ENCODE measurements at places on chromosomes 2 and 18. TPM values are rescaled to one million over a fixed set of nuclear protein-coding genes. Genes with fewer than 3 reads are reported as not detected.

MBP gene
- 87.8 TPM for total RNA-seq

LINC00305 gene
- not detected for total RNA-seq

LRRC30 gene
- total RNA-seq: not detected

AAMP gene
- 66.4 TPM for total RNA-seq

SLC5A7 gene
- total RNA-seq: not detected

DSG3 gene
- total RNA-seq: not detected

LOXHD1 gene
- total RNA-seq: 0.08 TPM

CD8A gene
- 2.2 TPM for total RNA-seq

SKA1 gene
- total RNA-seq: 24.8 TPM

DNA sequence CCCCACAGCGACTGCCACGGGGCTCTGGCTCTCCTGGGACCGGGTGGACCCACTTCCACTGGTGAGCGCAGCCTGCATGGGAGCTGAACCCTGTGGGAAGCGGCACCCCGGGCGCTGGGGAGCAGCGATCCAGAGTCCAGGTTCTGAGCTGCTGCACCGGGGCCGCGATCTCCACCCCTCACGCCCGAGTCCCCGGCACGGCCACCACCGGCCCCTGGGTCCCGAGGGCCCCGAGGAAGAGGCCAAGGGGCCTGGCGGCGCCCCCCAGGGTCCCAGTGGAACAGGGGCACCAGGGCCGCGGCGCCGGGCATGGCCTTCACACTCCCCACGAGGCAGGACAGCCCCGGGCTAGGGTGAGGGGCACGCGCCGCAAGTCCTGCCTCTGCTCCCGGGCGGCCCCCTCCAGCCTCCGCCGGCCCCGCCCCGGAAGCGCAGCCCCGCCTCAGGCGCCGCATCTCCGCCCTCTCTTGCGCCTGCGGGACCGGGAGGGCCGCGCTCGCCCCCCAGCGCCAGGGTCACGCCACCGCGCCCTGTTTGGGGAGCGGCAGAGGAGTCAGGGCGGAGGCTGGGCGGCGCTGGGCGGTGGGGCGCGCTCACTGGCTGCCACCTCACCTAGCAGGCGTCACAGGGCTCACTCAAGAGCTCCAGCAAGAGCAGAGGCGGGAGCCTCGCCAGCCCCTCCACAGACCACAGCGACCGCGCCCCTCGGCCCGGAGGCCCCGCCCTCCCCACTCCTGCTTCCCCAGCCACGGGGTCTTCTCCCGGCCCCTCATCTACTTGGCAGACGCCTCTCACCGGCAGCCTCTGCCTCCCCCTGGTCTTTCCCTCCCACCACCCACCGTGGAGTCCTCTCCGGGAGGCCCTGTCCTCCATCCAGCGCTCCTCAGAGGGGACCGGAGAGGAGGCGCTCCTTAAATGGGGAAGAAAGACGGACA, 26.8 kb downstream of the THAP4 start:
- DNase-seq: peak; percentile 91

- DNase-seq: no peak
These were observed 333.9 kb downstream of the BCL11A start for GRCh38 chr2:60219536-60219935.

GRCh38 chr2:241238693-241239198, 50.3 kb downstream of the ANO7 start:
- no peak for DNase-seq

DNA sequence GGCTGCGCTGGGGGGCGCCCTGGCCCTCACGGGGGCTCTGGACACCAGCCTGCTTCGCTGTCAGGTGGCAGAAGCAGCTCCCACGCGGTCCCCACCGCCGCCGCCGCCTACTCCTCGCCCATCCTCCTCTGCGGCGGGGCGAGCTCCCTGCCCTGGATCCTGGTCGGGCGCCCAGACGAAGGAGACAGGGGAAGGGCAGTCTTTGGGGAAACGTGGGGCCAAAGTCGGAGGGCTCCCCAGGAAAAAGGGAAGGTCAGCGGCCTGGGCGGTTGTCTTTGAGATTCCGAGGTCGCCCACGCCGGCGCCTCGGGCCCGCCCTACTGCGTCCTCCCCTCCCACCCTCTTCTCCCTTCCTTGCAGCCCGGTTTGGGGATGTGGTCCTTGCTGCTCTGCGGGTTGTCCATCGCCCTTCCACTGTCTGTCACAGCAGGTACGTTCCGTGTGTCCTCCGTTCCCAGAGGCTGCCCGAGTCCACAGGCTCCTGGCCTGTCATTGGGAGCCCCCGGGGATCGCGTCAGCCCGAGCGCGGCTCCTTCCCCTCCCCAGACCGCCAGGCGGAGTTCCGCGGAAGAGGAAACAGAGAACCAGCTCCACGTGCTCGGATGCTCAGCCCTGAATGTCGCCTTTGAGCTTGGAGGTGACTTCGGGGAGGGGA, 800 bp downstream of the IL1RL2 start:
- DNase-seq: peak; percentile 35

GRCh38 chr2:239882781-239883180, 142.4 kb downstream of the NDUFA10 start:
- no peak for DNase-seq

GRCh38 chr2:220068846-220069245, 441.4 kb downstream of the SLC4A3 start:
- no peak for DNase-seq

DNA sequence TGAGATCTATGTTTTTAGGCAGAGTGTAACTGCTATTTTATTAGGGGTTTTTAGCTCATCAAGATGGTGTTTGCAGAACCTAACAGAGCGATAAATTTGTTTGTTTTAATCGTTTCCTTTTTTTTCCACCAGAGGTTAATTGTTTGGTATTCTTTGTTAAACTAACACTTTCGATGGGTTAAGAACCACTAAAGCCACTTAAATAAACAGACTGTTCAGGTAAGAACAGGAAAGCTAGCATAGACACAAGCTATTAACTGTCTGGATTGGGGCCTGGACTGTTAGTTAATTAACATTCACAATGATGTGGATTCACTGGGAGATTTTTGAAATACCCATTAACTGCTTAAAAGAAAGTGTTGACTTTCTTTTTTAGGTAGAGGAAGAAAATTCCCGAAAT, 209.0 kb upstream of the COPS8 start:
- DNase-seq: no peak

- no peak for DNase-seq
These were observed 81.3 kb downstream of the NEURL3 start for GRCh38 chr2:96423828-96424227.

- no peak for DNase-seq
These were observed 25.7 kb downstream of the MGAT4A start for GRCh38 chr2:98705333-98705617.

GRCh38 chr2:107738266-107738665, 88.4 kb upstream of the RGPD4 start:
- DNase-seq: no peak

GRCh38 chr2:199197448-199197847, 260.3 kb downstream of the SATB2 start:
- no peak for DNase-seq

GRCh38 chr18:46449033-46449432, 208.0 kb downstream of the LOXHD1 start:
- no peak for DNase-seq

DNA sequence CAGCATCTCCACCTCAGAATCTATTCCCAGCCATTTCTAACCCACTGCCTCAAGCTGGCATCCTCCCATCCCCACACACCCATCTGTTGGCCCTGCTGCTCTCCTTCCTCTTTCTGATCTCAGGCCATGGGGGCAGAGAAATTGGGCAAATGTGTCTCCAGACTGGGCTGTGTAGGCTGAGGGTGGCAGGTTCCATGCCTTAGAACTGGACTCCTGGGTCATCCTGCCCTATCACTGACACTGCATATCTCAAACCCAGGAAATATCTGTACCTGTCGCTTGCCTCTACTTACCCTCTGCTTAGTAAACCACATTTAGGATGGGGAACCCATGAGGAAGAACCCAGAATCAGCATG, 1.8 kb downstream of the WNT10A start:
- no peak for DNase-seq

GRCh38 chr2:206480161-206480560, 36.8 kb downstream of the ADAM23 start:
- no peak for DNase-seq

- DNase-seq: no peak
These were observed 132.3 kb downstream of the UXS1 start for GRCh38 chr2:106061611-106062349.

DNA sequence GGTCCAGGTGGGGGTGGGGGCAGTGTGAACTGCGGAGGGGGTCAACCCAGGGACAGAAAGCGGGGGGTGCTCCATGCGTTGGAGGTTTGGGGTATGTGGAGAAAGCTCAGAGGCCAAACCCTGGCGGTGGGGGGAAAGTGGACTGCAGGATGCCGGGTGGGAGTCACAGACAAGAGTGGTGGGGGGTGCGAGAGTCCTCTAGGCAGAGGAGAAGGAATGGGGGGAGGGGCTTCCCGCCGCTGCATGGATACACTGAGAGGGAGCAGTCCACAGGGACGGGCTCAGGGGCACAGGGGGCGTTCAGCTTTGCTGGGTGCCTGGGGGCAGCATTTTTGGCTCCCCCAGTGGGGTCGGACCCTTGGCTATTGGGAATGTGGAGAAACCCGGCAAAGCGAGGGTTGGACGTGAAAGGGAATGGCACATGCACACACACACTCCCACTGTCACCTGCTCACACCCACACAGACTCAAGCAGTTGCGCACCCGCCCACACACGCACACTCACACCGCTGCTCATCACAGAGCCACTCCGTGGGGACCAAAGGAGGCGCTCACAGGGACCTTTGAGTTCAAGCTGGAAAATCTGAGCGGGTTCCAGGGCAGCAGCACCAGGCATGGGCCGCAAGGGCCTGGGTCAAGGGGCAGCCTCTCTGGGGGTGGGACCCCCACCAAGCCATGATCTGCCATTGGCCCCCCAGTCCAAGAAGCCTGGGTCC, 7.7 kb downstream of the GBX2 start:
- no peak for DNase-seq

DNA sequence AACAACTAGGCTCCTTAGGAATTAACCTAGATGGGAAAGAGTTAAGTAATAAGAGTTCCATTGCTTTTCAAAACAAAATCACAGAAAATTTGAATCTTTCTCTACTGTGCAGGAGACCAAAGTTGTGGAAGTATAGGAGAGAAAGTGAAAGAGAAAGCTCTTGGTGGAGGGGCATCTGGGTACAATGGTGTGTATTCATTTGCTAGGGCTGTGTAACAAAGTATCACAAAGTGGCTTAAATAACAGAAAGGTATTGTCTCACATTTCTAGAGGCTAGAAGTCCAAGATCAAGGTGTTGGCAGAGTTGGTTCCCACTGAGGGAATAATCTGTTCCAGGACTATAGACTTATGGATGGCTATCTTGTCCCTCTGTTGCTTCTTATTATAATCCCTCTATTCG, 50.5 kb upstream of the GORASP2 start:
- DNase-seq: no peak

- no peak for DNase-seq
These were observed 45.2 kb downstream of the STRADB start for GRCh38 chr2:201496785-201497184.

- no peak for DNase-seq
These were observed 15.1 kb upstream of the EML4 start for GRCh38 chr2:42153944-42154581.

- DNase-seq: no peak
These were observed 244.8 kb downstream of the PRKCE start for GRCh38 chr2:45896311-45896710.
